ENCODE measurements at places on chromosomes 3 and 15. TPM values are rescaled to one million over a fixed set of nuclear protein-coding genes. Genes with fewer than 3 reads are reported as not detected.
A peak's percentile ranks its signal among the peaks of the same experiment; 100 is the strongest.

DNA sequence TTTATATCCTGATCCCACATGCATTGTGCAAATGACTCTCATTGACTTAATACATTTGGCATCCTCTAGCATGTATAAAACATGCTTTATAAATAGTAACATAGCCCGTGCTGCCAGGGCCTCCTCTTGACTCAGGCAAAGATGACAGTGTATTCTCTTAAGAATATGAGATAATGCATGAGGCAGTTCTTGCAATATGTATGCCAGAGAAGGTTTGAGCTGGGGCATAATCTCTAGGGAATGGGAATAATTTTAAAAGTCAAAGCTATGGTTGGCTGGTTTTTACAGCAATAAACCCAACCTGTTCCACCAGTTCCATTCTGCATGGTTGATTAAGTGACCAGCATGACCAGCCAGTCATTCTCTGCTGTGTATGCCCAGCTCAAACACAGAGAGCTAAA lies 179.0 kb upstream of the PFN2 start:
- H3K36me3 ChIP-seq: no peaks in the 10 kb centered on the region
- H3K4me3 ChIP-seq: no peak overlapping the region
- H3K27ac ChIP-seq: no peak overlapping the region
- DNase-seq: no peak
- H3K4me1 ChIP-seq: peaks cover 4% of the 10 kb centered on the region

DNA sequence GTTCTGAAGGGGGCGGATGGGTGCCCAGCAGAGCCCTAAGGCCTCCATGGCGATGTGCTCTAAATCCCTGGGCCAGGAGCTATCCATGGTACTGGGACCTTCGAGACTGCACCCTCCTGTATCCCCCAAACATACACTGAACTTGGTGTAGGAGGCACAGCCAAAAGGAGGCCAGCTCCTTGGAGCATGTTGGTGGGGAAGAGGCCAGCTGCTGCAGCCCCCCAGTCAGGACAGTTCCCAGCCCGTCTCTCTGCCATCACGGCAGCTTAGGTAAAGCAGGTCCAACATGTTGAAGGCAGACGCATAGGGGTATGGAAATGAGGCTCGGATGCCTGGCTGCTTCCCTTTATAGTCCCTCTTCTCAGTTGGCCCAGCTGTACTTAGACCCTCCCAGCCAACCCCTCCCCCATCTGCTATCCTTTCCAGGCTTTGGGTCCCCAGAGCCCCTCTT lies 1.8 kb downstream of the CAMKV start:
- DNase-seq: peak; percentile 67
- no peak overlapping the region for H3K27ac ChIP-seq
- H3K36me3 ChIP-seq: no peaks in the 10 kb centered on the region

DNA sequence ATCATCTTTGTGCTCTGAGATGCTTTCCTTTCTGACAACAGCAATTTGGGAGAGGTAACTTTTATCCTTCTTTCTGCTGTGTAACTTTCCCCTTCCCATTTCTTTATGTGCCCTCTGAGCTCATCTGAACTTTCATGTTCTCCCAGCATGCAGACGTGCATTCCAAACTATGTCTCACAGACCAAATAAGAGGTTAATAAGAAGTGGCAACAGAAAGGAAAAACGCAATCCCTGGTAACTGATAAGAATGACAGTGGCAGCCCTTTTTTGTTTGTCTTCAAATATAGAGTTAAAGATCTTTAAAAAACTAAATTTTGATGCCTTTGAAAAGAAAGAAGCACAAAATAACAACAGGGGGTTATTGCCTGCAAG lies 533.4 kb downstream of the FOXP1 start:
- peak overlapping the region; percentile 76 for H3K27ac ChIP-seq
- no peaks in the 10 kb centered on the region for H3K27me3 ChIP-seq
- peaks cover 89% of the 10 kb centered on the region for H3K36me3 ChIP-seq

The COL7A1 gene
- 1.6 TPM for total RNA-seq

Data from activated CD8-positive, alpha-beta T cell treated with anti-CD3 and anti-CD28 coated beads, Interleukin-2, amount 10 ng/mL, durations not matched to agents 7 days and 5 days (primary cell).